Kidney tubule cell (primary cell): ENCODE measurements at places on chromosomes 1 and 21.

DNA sequence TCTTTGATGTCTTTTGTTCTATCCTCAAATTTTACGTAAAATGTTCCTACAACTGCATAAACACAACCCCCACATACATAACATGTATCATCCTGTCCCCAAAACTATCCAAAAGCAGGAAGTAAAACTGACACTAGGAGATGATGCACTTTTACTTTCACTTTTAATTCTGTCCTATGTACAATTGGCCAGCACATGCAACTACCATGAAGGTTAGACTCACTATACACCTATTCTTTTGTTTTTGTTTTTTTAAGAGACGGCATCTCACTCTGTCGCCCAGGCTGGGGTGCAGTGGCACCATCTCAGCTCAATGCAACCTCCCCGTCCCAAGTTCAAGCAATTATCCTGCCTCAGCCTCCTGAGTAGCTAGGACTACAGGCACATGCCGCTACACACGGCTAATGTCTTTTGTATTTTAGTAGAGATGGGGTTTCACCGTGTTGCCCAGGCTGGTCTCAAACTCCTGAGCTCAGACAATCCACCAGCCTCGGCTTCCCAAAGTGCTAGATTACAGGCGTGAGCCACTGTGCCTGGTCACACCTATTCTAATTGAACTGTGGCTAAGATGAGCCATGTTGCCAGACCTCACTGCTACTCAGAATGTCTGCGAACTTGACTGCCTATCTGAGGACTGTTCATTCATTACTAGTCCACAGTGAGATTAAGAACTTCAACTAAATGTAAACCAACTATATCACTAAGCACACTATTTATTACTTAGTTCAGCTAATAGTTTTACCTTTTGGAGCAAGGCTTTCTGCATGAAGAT, 48.0 kb downstream of the TOR3A start:
- peak; percentile 61 for DNase-seq

DNA sequence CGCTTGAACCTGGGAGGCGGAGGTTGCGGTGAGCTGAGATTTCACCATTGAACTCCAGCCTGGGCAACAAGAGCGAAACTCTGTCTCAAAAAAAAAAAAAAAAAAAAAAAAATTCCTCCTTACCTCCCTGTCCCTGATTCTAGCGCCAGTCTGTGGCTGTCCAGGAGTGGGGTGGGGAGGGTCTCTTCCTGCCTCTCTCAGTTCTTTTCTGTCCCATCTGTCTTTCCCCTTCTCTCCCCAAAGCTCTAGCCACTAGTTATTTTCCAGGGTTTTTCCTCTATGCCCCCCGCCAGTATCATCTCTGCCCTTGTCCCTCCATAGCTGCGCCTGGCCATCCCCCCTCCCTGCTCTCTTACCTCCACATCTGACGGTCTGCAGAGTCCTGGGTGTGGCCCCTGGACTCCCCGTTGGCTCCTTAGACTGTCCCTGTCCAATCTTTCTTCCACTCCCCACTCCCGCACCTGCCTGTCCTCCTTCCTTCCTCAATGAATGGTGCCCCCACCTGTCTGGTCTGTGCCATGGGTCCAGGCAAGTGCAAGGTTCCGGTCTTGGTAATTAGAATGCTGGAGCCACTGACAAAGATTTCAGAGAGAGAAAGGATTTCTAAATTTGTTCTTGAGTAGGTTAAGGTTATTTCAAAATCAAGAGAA, 1.6 kb upstream of the TMEM63A start:
- no peak for DNase-seq

DNA sequence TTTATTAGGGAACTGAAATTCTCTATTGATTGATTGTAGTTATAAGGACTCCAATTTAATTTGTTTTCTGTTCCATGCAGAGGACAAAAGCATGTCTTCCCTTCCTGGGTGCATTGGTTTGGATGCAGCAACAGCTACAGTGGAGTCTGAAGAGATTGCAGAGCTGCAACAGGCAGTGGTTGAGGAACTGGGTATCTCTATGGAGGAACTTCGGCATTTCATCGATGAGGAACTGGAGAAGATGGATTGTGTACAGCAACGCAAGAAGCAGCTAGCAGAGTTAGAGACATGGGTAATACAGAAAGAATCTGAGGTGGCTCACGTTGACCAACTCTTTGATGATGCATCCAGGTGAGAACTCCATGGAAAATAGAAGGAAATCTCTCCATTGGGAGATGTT, 1.5 kb downstream of the SETDB1 start:
- DNase-seq = no peak

GRCh38 chr21:34078915-34079314, 5.5 kb downstream of the MRPS6 start:
- peak; percentile 34 for DNase-seq

GRCh38 chr1:78843111-78843510, 163.4 kb downstream of the ADGRL4 start:
- DNase-seq = no peak

DNA sequence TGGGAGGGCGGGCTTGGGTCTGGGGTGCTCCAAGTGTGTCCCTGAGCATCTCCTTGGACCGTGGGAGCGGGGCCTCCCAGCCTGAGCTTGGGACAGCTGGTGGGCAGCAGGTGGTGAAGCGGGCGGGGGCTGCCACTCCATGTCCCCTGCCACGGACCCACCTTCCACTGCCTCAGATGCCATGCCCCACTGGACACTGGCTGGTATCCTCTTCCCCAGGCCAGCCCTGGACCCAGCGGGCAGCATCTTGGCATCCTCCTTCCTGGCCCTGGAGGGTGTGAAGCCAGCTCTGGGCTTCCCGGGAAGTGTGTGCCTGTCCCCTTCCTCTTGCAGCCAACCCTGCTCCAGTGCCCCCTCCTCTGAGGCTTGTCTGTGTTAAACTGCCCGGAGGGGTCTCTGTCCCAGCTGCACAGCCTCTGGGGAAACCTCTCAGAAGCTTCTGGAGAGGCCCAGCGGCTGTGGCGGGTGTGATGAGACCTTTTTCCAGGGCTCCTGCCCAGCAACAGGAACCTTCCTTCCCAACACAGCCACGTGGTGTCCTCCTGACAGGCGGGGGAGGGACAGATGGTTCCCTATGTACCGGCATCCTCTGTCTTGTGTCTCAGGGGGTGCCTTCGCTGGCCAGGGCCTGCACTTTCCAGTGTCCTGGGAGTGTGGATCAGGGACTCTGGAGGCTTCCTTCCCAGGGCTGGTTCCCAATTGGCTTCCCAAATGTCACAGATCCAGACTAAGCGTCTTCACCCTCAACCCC, 81.6 kb upstream of the DISP3 start:
- no peak for DNase-seq

- no peak for DNase-seq
These were observed 64.1 kb upstream of the TMPRSS2 start for GRCh38 chr21:41571938-41572510.

DNA sequence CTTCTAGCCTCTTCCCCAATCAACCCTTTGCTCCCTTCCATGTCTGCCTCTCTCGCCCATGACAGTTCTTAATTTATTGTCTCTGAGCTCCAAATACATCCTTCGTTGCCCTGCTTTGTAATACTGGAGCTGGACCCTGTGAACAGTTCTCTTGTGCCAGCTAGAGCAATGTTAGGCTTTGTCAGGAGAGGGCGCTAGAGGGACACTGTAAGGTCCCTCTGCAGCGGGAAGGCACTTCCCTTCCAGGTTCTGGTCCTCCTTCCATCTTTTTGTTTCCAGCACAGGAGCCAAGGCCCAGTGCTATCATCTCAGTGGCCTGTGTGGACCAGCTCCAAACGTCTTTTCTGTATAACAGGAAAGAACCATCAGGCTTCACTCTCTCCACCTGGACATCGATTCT, 95.9 kb downstream of the PTPRU start:
- peak; percentile 24 for DNase-seq

DNA sequence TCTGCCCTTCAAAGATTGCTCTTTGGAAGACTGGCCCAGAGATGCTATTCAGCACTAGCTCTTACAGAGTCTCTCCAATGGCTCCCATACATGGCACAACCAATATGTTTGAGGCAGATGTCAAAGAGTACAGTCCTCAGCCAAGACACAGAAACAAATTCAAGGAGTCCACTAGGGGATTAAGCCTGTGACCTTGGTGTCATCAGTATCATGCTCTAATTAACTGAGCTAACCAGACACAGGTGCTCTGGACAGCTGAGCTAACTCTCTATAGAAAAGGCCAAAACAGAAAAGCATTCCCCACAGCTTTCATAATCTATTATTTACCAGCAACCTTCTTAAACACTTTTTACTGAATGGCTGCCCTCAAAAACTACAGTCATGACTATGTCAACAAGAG, 666.0 kb upstream of the PLXNA2 start:
- DNase-seq = no peak

DNA sequence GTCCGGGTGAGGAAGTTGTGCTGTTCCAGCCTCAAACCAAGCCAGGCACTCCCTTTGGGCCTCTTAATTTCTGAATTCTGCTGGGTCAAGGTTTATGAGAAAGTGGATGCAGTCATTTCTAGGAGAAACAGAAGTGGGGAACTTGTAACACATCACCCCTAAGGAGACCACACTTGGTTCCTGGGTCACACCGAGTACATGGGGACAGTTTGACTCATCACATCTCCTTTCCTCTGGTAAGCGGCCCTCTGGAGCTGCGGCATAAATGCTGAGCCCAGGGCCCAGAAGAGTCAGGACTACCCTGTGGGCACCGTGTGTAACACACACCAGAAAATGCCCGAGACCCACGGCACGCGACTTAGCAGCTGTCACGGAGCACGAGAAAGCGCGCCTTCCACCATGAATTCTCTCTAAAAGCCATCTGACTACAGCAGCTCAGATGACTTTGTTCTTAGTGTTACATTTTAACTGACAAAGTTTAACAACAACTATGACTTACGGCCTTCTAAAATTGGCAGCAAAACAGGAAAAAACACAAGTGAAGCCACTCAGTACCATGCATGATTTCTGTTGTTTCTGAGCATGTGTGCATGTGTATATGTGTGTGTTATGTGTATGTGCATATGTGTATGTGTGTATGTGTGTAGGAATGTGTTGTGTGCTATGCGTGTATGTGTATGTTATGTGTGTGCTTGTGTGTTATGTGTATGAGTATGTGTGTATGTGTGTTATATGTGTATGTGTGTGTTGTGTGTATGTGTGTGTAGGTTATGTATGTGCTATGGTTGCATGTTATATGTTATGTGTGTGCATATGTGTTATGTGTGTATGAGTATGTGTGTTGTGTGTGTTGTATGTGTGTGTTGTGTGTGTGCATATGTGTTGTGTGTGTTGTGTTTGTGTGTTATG, 50.8 kb downstream of the TOMM20 start:
- DNase-seq = peak; percentile 38

DNA sequence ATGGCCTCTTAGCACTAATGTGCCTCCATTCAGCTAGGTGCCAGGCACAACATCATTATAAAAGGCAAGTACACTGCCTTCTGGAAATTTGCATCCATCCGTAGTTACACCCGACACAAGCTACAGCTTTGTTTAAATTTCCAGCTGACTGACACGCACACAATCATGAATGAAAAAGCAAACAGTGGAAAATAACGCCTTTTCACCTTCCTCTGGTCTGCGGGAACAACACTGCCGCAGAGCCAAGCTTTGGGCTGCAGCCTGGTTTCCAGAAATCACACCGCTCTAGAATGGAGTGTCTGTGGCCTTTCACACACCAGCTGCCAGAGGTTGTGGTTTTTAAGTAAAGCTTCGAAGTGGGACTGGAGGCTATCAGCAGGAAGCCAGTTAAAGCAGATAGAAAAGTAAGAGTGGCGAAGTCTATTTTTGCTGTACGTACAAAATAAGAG, 142.8 kb upstream of the COA6 start:
- no peak for DNase-seq
